Muscle of leg (tissue), 16 donors: ENCODE measurements at places on chromosomes 12 and 14.

- H3K36me3 ChIP-seq, result peaks cover 2% of the 10 kb centered on the region
- DNase-seq, result no peak
- peak overlapping the region; percentile 75 for H3K27ac ChIP-seq
These were observed 735 bp upstream of the VASH1 start for GRCh38 chr14:76760331-76761135.

DNA sequence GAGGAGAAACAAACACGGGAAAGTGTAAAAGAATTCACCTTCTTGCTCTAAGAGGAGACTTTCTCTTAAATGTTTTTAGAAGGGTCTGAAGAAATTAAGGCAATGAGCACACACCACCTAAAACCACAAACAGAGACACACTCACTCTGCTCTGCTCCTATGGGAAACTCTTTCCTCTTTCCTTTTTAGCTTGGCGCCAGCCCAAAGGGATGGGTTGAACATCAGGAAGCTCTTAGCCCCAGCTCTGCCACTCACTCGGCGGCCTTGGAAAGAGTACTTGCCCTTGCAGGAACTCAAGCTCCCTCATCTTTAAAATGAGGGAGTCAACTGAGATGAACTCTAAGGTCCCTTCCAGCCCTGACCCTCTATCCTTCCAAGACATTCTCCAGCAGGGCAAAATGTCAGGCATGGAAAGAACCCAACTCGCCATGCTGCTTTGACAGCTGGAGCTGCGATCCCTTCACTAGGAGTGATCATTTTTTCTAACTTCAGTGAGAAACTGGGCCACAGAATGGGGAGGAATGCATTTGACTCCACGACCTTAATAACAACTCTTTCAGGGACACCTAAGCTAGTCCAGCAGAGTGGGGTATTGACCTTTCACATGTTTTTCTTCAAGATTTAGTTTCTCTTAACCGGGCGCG lies 980 bp upstream of the RNASE8 start:
- H3K36me3 ChIP-seq, result no peaks in the 10 kb centered on the region
- peaks cover 21% of the 10 kb centered on the region for H3K4me1 ChIP-seq
- peaks cover 2% of the 10 kb centered on the region for H3K27me3 ChIP-seq
- peak; percentile 70 for DNase-seq

DNA sequence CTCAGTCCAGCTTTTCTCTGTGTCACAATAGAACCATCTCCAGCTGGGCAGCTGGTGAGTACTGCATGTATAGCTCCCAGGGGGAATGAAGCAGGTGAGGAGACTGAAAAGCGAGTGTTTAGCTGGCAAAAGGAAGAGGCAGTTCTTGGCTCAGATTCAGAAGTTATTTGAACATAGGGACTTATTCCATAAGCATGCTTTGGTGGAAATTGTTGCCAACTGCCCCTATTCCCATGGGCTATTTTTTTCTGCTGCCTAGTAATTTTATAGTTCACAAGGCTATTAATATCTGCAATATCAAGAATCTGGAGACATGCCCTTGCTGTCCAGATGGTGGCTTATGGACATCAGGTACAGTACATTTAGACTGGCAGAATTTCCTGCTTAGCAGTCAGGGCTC lies 1112.7 kb downstream of the LRFN5 start:
- DNase-seq, result peak; percentile 6
- no peaks in the 10 kb centered on the region for H3K27me3 ChIP-seq
- no peak overlapping the region for H3K4me3 ChIP-seq
- no peaks in the 10 kb centered on the region for H3K4me1 ChIP-seq
- no peaks in the 10 kb centered on the region for H3K36me3 ChIP-seq

DNA sequence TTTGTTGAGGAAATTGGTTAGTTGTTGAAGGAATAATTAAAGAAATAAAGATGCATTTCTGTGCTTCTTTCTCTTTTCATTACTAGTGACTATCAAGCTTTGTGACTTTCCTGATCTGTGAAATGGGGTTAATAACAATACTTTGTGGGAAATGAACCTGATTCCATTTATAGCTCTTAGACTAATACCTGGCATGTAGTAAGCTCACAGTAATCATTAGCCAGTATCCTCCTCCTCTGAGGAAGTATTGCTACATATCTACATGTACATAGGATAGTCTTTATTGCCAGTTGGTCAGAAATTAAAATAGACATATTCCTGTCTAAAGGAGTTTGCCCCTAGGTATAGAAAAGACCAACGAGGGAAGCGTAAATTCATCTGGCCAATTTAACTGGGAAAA lies 1.8 kb upstream of the CCDC198 start:
- no peak overlapping the region for H3K4me3 ChIP-seq
- no peaks in the 10 kb centered on the region for H3K4me1 ChIP-seq
- no peak for DNase-seq
- H3K27me3 ChIP-seq, result no peaks in the 10 kb centered on the region
- no peaks in the 10 kb centered on the region for H3K36me3 ChIP-seq

DNA sequence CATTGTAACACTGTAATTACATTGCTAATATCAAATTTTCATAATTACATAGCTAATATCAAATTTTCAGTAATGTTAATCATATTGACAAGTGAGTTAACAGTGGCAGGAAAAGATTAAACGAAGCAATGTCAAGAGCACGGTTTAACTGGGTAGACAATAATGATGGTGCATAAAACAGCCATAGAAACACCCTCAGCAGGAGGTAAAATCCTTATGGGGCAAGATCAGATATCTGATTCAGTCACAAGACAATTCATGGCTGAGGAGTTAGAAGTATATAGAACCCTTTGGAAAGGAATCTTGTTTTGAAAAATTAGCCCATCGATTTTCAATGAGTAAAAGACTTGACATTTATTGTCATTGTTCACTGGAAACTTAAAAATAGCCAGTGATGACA lies 190.6 kb downstream of the SLC2A13 start:
- H3K27me3 ChIP-seq, result no peaks in the 10 kb centered on the region
- no peaks in the 10 kb centered on the region for H3K36me3 ChIP-seq
- H3K4me3 ChIP-seq, result no peak overlapping the region
- no peaks in the 10 kb centered on the region for H3K4me1 ChIP-seq

DNA sequence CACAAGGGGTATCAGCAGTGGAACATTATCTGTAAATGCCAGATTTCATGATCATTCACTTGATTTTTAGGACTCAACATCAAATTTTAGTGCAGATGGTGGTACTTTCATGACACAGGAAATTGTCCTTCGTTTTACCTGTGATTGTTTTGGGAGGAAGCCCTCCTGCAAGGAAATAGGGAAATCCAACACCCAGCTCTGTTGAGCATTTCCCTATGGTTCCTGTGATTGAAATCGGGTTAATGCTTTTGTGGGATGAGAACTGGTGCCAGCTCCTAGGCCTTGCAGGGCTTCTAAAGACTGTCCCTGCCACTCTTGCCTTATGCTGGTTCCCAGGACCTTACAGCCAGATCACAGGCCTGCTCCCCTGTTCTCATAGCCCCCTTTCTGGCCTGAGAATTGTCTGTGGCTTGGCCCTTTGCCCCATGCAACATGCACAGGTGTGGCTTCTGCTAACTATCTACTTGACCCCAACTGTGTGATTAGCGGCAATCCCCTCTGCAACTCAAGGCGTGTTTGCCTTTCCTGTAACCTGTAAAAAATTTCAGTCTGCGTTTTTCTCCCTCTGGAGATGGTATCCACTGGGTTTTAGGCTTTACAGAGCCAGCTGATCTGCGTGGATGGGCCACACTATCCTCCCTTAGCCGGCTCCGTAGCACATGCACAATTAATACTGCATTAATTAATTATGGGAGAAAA lies 112.5 kb downstream of the ETV6 start:
- H3K27me3 ChIP-seq, result no peaks in the 10 kb centered on the region
- H3K4me3 ChIP-seq, result no peak overlapping the region
- peaks cover 61% of the 10 kb centered on the region for H3K4me1 ChIP-seq

DNA sequence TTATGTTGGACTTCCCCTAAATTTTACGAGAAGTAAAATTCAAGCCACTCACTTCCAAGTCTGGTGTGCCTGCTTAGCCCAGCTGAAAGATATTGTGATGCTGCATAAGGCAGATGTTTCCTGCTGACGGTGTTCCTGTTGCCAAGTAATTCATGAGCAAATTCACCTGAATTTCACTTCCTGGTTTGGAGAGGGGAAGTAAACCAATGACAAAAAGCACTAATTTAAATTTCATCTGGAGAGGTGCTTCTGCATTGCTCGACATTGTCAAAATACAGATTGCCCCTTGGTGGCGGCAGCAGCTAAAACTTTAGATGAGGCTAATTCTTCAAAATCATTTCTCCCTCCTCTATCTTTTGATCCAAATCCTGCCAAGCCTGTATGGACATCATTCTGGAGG lies 281.1 kb downstream of the AACS start:
- no peaks in the 10 kb centered on the region for H3K36me3 ChIP-seq
- H3K4me1 ChIP-seq, result peaks cover 4% of the 10 kb centered on the region
- H3K27ac ChIP-seq, result no peak overlapping the region
- no peak overlapping the region for H3K4me3 ChIP-seq
- peak; percentile 49 for DNase-seq

DNA sequence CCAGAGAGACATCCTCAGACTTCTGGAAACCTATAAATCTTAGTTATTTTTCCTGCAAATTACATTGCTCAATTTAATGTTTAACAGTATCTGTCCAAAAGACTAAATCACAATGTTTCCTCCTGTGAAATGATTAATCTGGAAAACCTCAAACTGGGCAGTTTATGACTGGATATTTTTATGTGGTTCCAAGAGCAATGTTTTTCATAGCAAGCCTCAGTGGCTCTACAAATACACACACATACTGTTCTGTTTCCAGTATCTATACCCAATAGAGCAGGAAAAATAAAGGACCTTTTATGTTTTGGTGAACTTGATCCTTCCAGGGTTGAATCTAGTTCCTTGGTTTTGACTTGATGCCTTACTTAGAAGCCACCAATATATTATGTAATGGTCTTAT lies 9.2 kb downstream of the NID2 start:
- H3K4me1 ChIP-seq, result peaks cover 14% of the 10 kb centered on the region
- H3K4me3 ChIP-seq, result no peak overlapping the region
- H3K27ac ChIP-seq, result no peak overlapping the region
- H3K27me3 ChIP-seq, result no peaks in the 10 kb centered on the region

DNA sequence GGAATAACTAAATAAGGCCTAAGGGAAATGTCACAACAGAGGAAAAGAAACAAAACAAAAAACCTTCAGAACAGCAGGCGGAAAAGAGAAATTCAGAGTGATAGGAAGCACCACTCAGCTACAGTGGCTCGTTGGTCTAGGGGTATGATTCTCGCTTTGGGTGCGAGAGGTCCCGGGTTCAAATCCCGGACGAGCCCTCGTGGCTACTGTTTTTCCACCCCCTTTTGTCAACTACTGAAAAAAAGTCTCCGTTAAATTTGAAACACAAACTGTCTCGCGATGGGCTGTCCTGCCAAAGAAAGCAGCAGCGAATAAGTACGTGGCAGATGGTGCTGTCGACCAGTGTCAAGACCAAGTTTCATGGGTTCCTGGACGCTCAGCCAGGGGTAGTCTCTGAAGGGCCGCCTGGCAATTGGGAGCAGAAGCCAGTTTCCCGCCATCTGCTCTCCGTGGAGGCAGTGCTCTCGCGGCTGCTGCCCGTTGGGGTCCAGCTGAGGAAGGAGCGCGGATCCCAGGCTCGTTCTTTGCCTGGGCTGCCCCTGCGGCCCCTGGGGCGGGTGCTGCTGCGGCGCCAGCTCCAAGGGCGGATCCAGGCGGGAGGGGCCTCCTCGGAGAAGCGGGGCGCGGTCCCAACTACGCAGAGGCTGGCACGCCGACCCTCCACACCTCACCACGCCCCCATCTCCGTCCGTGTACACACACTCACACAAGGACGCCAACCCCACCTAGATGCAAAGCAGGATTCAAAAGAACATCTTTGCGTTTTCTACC lies at the start of gene RNASE4:
RNASE4 (plus strand) TSS at position 670 of the 771 bp plus-strand sequence. CDS start 14,812 bp downstream, outside the sequence.
- H3K27me3 ChIP-seq, result no peaks in the 10 kb centered on the region
- peak; percentile 90 for DNase-seq
- no peaks in the 10 kb centered on the region for H3K36me3 ChIP-seq
- peak within 1 kb of the TSS; percentile 85 for H3K4me3 ChIP-seq
- peaks cover 20% of the 10 kb centered on the region for H3K4me1 ChIP-seq

DNA sequence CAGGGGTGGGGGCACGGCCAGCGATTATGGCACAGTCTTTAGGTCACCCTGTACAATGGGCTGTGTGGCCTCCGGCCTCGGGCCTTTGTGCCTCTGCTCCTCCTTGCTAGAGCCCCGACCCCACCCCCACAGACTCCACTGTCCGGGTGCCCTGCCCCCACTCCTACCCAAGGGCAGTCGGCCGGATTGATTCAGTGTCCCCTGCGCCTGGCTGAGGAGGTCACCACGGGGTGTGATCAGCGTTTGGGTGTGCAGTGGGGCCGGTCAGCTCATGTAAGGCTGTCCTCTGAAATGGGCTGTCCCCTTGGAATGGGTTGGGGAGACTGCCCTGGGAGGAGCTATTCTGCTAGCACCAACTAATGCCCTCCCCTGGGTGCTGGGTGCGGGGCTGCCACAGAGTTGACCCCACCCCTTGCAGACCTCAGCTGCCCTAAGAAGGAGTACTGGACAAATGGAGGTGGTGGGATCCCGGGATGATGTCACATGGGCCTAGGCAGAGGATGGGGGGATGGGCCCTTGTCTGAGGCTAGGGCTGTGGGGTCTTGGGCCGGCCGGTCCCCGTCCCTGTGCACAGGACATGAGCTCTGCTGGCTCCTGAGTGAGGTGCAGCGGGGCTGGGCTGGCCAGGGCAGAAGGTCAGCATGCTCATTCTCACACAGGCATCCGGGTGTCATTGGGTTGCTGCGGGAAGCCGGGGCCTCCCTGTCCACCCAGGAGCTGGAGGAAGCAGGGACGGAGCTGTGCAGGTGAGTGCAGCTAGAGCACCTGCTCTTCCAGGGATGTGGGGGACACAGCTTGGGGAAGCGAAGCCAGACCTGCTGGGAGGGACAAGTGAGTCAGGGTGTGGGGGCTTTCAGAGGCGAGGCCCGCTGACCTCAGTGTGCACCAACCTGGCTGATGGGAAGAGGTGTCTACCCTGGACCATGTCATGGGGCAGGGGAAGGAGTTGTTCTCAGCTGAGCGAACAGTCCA lies 23.4 kb downstream of the ASPG start:
- H3K27ac ChIP-seq, result no peak overlapping the region
- H3K4me3 ChIP-seq, result no peak overlapping the region
- DNase-seq, result no peak
- no peaks in the 10 kb centered on the region for H3K36me3 ChIP-seq
- peaks cover 8% of the 10 kb centered on the region for H3K27me3 ChIP-seq
- peaks cover 11% of the 10 kb centered on the region for H3K4me1 ChIP-seq

- peaks cover 20% of the 10 kb centered on the region for H3K36me3 ChIP-seq
- DNase-seq, result no peak
- peaks cover 22% of the 10 kb centered on the region for H3K4me1 ChIP-seq
- peak overlapping the region; percentile 71 for H3K27ac ChIP-seq
These were observed 104.0 kb downstream of the MNAT1 start for GRCh38 chr14:60838601-60839000.

DNA sequence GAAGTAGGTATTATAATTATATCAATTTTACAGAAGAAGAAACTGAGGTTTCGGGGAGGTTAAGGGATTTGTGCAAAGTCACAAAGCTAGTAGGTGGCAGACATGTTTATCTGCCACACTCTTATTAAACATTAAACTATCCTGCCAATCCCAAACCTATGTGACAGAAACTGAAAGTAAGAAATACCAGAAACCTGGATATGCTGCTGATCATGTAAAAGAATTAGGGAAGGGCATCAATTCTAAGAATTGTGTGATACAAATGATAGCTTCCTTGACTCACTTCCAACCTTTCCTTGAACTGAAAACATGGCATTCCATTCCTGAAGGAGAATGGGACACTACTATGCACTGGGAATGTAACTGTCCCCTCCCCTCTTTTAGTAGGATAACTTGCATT lies 16.9 kb downstream of the TAOK3 start:
- peaks cover 4% of the 10 kb centered on the region for H3K4me1 ChIP-seq
- H3K36me3 ChIP-seq, result no peaks in the 10 kb centered on the region
- H3K27me3 ChIP-seq, result no peaks in the 10 kb centered on the region
- no peak overlapping the region for H3K27ac ChIP-seq
- DNase-seq, result no peak
